Ovary (tissue), 10 donors: ENCODE measurements at places on chromosomes 3 and 15. TPM values are rescaled to one million over a fixed set of nuclear protein-coding genes. Genes with fewer than 3 reads are reported as not detected.
A peak's percentile ranks its signal among the peaks of the same experiment; 100 is the strongest.

- H3K36me3 ChIP-seq: no peaks in the 10 kb centered on the region
- no peak for DNase-seq
These were observed 42.9 kb downstream of the CTDSPL start for GRCh38 chr3:37904601-37905000.

The CCDC191 gene
- total RNA-seq: 8.0 TPM

- no peaks in the 10 kb centered on the region for H3K4me1 ChIP-seq
- H3K4me3 ChIP-seq: no peak within 1 kb of the TSS
- H3K36me3 ChIP-seq: no peaks in the 10 kb centered on the region
- peak; percentile 32 for DNase-seq
- no peaks in the 10 kb centered on the region for H3K27me3 ChIP-seq
- no peak within 1 kb of the TSS for H3K27ac ChIP-seq
These were observed at the start of gene FGF12 for GRCh38 chr3:192727032-192727847. Gene FGF12 (minus strand): TSS chr3:192727541.

The RNU6-1 gene
- not detected for total RNA-seq

DNA sequence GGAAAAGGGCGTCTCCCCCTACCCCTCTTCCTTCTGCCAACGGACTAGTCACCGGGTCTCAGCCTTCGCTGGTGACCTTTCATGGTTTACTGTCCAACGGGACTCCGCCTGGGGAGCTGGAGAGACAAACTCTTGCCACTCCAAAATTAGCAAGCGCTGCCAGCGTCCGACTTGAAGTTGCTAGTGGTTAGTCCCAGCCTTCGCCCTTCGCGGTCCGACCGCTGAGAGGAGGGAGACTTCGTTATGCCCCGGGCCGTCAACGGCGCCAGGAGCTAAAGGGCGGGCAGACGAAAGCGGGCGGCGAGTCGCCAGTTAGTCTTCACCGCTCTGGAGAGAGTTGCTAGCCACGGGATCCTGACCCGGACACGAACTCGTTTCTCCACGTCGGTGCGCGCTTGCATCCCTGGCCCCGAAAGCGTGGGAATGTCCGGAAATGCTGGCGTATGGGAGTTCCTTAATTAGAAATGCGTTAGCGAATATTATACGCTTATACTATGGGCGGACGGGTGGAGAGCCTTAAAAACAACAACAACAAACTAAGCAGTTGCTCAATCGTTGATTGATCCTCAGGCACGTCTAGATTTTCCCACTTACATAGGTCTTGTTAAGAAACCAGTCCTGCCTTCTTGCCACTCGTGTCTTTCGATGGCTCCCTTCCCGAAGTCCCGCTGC is 716 bp downstream of the SMC4 start:
- peak; percentile 22 for DNase-seq
- peak overlapping the region; percentile 77 for H3K4me3 ChIP-seq
- no peaks in the 10 kb centered on the region for H3K36me3 ChIP-seq
- peak overlapping the region; percentile 74 for H3K27ac ChIP-seq

- no peak for DNase-seq
- no peaks in the 10 kb centered on the region for H3K27me3 ChIP-seq
- peaks cover 2% of the 10 kb centered on the region for H3K4me1 ChIP-seq
- no peak overlapping the region for H3K4me3 ChIP-seq
These were observed 116.1 kb downstream of the KLF13 start for GRCh38 chr15:31442699-31443111.

DNA sequence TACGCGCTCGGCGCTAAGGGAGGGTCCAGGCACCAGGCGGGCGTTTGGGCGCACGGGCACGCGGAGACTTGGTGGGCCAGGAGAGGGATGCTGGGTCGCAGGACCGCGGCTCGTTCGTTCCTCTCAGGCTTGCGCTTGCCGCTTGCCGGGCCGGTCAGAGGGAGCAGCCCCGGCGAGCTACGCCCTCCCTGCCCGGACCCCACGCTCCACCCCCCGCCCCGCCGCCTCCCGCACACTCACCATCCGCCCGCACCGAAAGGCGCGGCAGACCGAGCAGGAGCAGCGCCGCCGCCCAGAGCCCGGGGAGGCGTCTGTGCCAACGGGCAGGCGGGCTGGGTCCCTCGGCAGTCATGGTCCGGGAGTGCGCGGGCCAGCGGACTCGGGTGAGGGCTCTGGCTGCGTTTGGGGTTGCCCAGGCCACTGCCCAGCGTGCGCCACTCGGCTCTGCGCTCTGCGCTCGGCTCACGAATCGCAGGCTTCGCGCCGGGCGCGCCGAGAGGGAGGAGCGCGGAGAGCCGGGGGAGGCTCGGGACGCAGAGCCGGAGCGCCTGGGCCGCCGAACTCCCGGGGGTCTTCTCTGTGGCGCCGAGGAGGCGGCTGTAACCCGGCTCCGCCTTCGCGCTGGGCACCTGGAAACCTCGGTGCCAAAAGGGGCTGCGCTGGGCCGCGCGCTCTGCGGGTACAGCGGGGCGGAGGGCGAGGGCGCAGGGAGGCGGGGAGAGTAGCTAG is at the start of gene SUSD5:
TSS of gene SUSD5 (minus strand) at position 365 of the 729 bp plus-strand sequence. CDS start at position 352, 13 bp downstream.
- H3K36me3 ChIP-seq: no peaks in the 10 kb centered on the region
- H3K27ac ChIP-seq: no peak within 1 kb of the TSS
- no peaks in the 10 kb centered on the region for H3K27me3 ChIP-seq
- H3K4me1 ChIP-seq: no peaks in the 10 kb centered on the region

The HTR3D gene
- not detected for total RNA-seq

DNA sequence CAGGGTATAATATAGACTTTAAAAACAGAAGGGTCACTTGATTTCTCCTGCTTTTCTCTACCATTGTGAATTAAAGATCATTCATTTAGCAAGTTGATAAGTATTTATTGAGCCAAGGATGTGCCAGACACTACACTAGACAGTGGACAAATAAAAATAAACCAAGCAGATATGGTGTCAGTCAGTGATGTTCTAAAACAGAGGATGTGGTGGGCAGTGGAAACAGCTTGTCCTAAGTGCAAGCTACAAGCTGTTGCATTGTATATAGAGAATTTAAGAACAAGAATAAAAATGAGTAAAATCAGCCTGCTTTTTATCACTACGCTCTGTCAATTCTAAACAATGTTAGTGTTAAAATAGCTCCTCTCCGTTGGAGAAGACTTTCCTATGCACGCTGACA is 637.3 kb upstream of the GRM7 start:
- no peaks in the 10 kb centered on the region for H3K27me3 ChIP-seq
- H3K4me1 ChIP-seq: no peaks in the 10 kb centered on the region
- H3K36me3 ChIP-seq: no peaks in the 10 kb centered on the region
- no peak overlapping the region for H3K27ac ChIP-seq
- H3K4me3 ChIP-seq: no peak overlapping the region

DNA sequence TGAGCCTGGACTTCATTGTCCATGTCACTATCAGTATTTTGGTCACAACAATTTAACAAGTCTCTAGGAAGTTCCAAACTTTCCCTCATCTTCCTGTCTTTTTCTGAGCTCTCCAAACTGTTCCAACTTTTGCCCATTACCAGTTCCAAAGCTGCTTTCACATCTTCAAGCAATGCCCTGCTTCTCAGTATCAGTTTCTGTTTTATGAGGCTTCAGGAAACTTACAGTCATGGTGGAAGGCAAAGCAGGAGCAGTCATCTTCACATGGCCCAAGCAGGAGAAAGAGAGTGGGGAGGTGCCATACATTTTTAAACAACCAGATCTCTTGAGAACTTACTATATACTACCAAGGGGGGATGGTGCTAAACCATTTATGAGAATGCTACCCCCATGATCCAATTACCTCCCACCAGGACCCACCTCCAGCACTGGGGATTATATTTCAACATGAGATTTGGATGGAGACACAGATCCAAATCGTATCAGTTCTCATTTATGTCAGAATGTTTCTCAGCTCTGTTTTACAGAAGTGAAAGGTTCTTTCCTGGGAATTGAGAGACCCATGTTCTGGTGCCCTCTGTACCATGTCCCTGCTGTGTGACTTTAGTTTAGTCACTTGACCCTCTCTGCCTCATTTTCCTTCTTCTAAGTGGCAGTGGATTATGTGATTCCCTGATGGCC is 169.7 kb downstream of the PLCL2 start:
- no peak for DNase-seq
- H3K4me3 ChIP-seq: no peak overlapping the region
- H3K4me1 ChIP-seq: peaks cover 2% of the 10 kb centered on the region

- H3K27ac ChIP-seq: no peak overlapping the region
- H3K27me3 ChIP-seq: no peaks in the 10 kb centered on the region
- H3K36me3 ChIP-seq: no peaks in the 10 kb centered on the region
- H3K4me1 ChIP-seq: no peaks in the 10 kb centered on the region
- DNase-seq: no peak
These were observed 504.0 kb downstream of the UNC13C start for GRCh38 chr15:54482251-54482650.

GRCh38 chr3:189094539-189094938 is 77.2 kb upstream of the TPRG1 start:
- no peaks in the 10 kb centered on the region for H3K27me3 ChIP-seq
- no peak overlapping the region for H3K4me3 ChIP-seq
- no peak overlapping the region for H3K27ac ChIP-seq
- DNase-seq: no peak
- H3K36me3 ChIP-seq: no peaks in the 10 kb centered on the region
- peaks cover 3% of the 10 kb centered on the region for H3K4me1 ChIP-seq

DNA sequence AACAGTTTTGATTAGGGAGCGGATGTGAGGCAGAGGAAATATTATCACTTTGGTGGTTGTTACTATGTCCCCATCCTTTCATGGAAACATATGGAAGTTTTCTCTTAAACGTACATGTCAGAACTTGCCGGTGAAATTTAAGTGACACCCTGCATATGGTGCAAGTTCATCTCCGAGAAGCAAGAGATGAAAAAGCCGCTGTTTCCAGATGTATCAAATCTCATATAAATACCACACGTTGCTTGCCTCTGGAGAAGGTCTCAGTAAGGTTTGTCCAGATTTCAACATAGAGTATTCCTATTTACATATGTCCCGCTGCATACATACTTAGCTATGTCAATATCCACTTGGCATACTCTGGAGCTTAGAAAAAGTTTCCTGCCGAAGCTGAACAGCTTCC is 172.2 kb upstream of the ICE2 start:
- no peak overlapping the region for H3K27ac ChIP-seq
- no peaks in the 10 kb centered on the region for H3K27me3 ChIP-seq
- DNase-seq: no peak
- H3K4me3 ChIP-seq: no peak overlapping the region
- peaks cover 3% of the 10 kb centered on the region for H3K4me1 ChIP-seq

The DZIP1L gene
- 22.4 TPM for total RNA-seq

The SH2D7 gene
- total RNA-seq: not detected
